ENCODE measurements at places on chromosomes 2 and 18. TPM values are rescaled to one million over a fixed set of nuclear protein-coding genes. Genes with fewer than 3 reads are reported as not detected.

The LIMS2 gene
- 16.4 TPM for total RNA-seq

The ARHGAP28 gene
- not detected for total RNA-seq

The MAPRE2 gene
- total RNA-seq = 59.4 TPM

The ASB3 gene
- total RNA-seq = 17.3 TPM

The REG3A gene
- total RNA-seq = not detected

The FAM98A gene
- total RNA-seq = 42.9 TPM

The SMYD1 gene
- not detected for total RNA-seq

The MRPS5 gene
- 97.1 TPM for total RNA-seq

The CTLA4 gene
- total RNA-seq = 121 TPM

The TRABD2A gene
- 37.2 TPM for total RNA-seq

DNA sequence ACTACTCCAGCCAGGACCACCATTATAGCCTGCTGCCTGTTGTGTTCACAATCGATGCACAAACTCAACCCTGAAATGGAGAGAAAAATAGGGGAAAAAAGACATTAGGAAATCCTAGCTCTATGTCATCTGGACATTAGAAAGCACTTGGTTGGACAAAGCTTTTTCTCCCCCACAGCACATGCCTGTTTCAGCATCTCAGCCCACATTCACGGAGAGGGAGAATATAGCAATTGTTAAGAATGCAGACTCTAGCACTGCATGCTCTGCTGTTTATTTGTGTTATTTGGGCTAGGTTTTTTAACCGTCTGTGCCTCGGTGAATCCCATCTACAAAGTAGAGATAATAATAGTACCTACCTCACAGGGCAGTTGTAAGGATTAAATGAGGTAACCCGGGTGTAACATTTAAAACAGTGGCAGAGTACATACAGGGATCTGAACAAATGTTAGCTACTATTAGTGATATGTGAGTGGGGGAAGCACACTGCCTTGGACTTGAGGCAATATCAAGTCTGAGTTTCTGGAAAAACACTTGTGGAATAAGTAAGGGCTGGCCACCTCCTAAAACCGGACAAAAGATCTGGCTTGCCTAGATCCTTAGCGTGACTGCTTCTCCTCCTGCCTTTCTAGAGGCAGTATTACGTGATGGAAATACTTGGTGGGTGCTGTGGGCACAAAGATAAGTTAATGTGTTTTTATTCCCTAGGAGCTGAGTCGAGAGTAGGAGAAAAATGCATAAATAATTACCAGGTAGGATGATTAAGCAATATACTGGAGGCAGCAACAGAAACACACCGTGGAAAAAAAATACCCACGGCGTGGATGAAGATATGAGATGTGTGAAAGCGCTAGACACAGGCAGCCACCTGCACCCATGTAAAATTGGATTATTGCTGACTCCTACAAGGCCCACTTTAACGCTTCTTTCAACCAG is 1.0 kb upstream of the PPP1CB start:
- DNase-seq = peak; percentile 55

GRCh38 chr2:204775766-204776165 is 230.5 kb downstream of the PARD3B start:
- DNase-seq = no peak

GRCh38 chr2:79702905-79703304 is 190.1 kb downstream of the CTNNA2 start:
- DNase-seq = no peak

DNA sequence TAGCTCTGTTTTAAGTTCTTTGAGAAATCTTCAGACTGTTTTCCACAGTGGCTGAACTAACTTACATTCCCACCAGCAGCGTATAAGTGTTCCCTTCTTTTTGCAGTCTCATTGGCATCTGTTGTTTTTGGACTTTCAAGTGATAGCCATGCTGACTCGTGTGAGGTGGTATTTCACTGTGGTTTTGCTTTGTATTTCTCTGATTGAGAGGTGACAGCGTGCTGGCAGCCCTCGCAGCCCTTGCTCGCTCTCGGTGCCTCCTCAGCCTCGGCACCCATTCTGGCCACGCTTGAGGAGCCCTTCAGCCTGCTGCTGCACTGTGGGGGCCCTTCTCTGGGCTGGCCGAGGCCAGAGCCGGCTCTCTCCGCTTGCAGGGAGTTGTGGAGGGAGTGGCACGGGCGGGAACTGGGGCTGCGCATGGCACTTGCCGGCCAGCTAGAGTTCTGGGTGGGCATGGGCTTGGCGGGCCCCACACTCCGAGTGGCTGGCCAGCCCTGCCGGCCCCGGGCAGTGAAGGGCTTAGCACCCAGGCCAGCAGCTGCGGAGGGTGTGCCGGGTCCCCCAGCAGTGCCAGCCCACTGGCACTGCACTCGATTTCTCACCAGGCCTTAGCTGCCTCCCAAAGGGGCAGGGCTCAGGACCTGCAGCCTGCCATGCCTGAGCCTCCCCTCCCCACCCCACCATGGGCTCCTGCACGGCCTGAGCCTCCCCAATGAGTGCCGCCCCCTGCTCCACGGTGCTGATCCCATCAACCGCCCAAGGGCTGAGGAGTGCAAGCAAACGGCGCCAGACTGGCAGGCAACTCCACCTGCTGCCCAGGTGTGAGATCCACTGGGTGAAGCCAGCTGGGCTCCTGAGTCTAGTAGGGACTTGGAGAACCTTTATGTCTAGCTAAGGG is 151.8 kb downstream of the IRS1 start:
- no peak for DNase-seq

DNA sequence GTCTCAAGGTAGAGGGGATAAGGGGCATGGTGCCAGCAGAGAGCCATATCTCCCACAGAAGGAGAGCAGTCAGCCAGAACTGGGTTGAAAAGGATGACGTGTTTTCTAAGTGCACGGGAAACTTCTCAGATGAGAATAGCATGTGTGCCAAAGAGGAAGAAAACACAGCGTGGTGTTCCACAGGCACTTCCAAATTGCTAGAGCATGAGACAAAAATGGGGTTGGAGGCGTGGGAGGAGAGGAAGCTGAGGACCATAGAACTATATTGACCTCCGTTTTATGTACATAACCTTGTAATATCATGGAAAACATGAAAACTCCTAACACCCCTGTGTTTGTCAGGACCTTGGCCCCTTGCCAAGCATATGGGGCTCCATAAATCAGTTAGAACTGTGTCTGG is 682.7 kb upstream of the RAB6C start:
- no peak for DNase-seq

DNA sequence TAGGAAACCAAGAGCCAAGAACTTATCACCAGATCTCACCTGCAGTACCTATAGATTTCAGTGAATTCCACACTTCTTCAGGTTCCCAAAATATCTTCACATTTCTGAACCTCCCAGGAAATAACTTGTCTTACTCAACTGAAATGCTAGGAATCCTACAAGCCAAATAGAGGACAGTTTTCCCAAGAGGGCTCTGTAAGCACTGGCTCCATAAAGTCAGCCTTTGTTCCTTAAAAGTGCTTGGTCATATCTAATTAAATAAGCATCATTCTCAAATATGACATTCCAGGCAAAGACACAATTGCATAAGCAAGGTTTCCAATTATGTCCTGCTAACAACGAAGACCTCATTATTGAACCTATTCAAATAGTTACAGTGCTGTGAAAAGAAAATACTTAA is 154.6 kb upstream of the MGAT5 start:
- DNase-seq = no peak

- no peak for DNase-seq
Measured at GRCh38 chr18:44857744-44858491, 177.2 kb downstream of the SETBP1 start.

DNA sequence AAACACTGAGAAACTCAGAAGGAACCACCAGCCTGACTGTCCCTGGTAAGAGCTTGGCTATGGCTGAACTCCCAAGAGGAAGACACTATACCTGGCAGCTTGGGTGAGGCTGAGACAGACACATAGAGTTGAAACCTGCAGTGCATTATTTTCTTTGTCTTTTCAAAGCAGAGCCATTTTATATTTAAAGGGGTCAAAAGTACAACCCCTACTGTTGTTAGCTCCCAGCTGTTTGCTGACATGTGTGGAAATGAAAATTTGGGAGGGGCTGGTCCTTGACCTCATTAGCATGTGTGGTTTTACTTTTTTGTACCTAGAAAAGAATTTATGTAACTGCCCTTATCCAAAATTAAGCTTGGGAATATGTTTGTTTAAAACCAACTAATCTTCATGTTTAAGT is 309.0 kb downstream of the RPRM start:
- no peak for DNase-seq

- DNase-seq = no peak
Measured at GRCh38 chr18:57150828-57151227, 3.9 kb downstream of the BOD1L2 start.

GRCh38 chr2:25608718-25609117 is 64.7 kb downstream of the DTNB start:
- no peak for DNase-seq

GRCh38 chr2:206031162-206031784 is 54.7 kb downstream of the INO80D start:
- peak; percentile 19 for DNase-seq

- DNase-seq = no peak
Measured at GRCh38 chr2:176555112-176555511, 285.9 kb downstream of the MTX2 start.

GRCh38 chr2:80053522-80054345 is 250.8 kb downstream of the LRRTM1 start:
- DNase-seq = no peak

- no peak for DNase-seq
Measured at GRCh38 chr2:45031028-45031427, 21.8 kb upstream of the SIX2 start.

DNA sequence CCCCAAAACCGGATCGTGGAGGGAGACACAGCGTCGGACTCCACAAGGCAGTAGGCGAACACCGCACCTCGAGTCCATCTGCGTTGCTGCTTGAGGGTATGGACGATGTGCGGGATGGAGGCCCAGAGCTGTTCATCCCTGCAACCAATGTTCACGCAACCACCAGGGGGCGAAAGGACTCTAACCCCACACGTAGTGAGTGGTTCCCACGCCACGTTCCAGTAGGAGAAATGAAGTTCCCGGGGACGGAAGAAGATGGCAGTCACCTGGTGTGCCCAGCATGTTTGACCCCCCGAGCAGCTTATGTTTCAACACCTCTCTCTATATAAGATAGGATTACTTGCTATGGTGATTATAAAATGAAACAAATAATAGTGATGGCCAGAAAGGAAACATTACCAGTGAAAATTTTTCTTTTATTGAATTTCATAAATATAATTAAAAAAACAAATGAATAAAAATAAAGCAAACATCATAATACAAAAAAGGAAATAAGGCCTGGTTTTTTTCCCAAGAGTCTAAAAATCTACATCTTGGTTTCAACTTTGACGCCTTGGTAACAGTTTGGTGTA is 184.3 kb downstream of the SH3BP4 start:
- peak; percentile 75 for DNase-seq

DNA sequence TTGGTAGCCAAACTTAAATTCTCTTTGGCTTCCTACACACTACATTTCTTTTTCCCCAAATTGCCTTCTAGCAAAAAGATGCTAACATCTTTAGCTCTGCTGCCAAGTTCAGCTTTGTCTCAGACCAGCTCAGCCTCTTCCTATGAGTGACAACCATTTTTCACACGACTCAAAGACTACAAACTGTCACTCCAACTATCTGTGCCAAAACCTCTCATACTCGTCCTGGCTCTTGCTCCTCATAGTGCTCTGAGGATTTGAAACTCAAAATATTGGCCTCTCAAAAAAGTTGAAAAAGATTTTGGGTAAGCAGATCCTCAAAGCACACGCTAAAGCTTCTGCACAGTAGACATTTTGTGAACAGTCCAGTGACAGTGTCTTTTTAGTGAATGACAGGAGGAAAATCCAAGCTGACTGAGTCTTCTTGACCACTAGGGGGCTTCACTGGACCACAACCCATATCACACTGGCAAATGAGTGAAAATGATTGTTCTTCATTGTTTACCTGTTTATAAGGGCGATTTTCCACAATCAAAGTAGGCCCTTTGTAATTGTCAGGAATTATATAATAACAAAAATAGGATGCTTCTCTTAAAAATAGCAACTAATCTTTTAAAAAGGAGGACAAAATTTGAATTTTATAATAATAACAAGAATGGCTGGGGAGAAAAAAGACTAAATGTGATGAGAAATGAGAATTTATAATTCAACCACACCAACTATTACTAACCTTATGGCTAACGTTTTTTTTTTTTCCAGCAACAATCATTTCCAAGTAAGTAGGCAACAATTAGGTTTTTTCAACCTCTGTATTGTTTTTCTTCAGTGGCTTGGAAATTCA is 85.5 kb upstream of the PGAP1 start:
- peak; percentile 36 for DNase-seq

GRCh38 chr2:226327830-226328229 is 471.8 kb downstream of the IRS1 start:
- no peak for DNase-seq

DNA sequence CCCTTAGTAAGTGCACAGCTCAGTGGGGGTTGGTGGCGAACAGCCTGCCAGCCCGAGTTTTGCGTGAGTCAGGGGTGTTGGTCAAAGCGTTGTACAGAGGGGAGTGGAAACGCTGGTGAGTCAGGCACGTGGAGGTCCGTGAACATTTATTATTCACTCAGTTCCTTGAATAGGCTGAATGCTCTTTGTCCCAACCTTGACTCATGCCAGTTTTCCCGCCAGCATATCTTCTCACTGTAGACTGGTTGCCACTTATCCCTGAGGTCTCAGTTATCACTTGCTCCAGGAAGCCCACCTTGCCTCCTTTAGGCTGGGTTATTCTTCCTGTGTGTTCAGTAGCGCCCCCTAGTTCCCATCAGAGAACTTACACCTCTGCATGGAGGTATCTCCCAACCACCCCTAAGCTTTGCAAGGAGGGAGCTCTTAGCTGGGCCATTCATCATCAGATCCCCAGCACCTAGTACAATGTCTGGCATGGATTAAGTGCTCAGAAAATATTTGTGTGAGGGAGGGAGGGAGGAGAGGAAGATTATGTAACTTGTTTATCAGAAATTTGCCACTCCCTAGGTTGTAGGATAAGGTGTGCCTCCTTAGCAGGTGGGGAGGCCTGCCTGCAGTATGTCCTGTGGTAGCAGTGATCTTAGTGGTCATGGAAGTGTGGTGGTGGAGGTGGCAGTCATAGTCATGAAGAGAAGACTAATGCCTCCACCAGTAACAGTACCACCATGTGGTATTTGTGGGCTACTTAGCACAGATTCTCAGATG is 72.1 kb downstream of the CABLES1 start:
- no peak for DNase-seq

- no peak for DNase-seq
Measured at GRCh38 chr2:7026742-7027141, 109.5 kb downstream of the RNF144A start.

DNA sequence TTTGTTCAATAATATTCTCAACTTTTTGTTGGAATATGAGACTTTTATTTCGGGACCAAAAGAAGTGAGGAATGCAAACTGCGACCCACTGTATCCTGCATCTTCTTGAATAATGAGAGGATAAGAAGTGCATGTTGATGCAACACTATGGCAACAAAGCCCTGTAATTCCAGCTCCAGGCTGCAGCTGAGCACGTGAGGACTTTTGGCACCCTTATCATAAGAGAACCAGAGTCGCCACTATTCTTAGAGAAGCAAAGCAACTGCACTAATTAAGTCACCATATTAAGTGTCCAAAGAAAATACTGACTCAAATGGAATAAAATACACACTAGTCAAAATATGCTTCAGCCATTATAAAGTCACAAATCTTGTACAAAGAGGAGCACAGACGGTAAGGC is 65.8 kb downstream of the FAM210A start:
- DNase-seq = no peak

- no peak for DNase-seq
Measured at GRCh38 chr2:88010136-88010535, 6.2 kb downstream of the RNU2-63P start.

GRCh38 chr2:126863336-126864015 is 35.2 kb upstream of the TEX51 start:
- DNase-seq = no peak

GRCh38 chr2:165895974-165896373 is 57.6 kb downstream of the TTC21B start:
- DNase-seq = no peak
